ENCODE measurements at places on chromosomes 1 and 21. TPM values are rescaled to one million over a fixed set of nuclear protein-coding genes. Genes with fewer than 3 reads are reported as not detected.

DNA sequence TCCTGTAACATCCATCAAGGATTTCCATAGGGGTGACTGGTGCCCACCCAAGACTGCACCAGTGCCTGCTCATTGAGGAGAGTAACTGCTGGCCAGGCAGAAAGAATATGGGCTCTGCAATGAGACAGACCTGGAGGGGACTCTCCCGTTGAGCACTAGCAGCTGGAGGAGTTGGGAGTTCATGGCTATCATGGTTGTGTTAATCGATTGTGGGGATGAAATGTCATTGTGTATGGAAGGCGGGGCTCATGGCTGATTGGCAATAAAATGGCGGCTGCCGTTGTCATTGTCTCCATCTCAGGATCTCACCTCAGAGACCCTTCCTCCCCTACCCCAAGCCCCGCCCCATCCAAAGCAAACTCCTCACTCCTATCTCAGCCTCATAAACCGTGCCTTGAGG lies 3.9 kb downstream of the TMEM125 start:
- H3K4me3 ChIP-seq, result no peak overlapping the region
- DNase-seq, result no peak
- no peaks in the 10 kb centered on the region for H3K36me3 ChIP-seq
- no peak overlapping the region for H3K27ac ChIP-seq

GRCh38 chr1:169426174-169426705 lies 1.0 kb downstream of the CCDC181 start:
- H3K4me1 ChIP-seq, result no peaks in the 10 kb centered on the region
- H3K27me3 ChIP-seq, result no peaks in the 10 kb centered on the region
- no peaks in the 10 kb centered on the region for H3K36me3 ChIP-seq

The RYR2 gene
- total RNA-seq, result 0.17 TPM

The RNU1-4 gene
- total RNA-seq, result under 0.01 TPM

DNA sequence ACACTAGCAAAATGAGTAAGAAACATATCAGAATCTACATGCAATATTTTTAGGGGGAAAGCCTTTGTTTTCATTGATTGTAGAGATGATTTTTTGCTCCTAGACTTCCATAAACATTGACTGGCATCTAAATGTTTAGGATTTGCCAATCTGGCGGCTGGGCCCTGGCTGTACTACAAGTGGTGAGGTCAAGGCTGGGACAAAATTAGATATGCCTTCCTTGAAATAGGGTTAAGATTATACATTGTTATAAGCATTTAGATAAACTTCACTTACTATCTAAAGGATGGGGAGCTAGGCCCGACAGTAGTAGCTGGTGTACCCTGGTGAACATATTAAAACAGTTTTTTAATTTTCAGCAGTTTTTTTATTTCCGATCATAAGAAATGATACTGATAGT lies 5.2 kb downstream of the NFIA start:
- no peaks in the 10 kb centered on the region for H3K4me1 ChIP-seq
- H3K36me3 ChIP-seq, result peaks cover 4% of the 10 kb centered on the region
- no peak overlapping the region for H3K27ac ChIP-seq

The KLHDC8A gene
- not detected for total RNA-seq

The TNFRSF1B gene
- total RNA-seq, result 23.9 TPM

The ST7L gene
- 16.9 TPM for total RNA-seq

DNA sequence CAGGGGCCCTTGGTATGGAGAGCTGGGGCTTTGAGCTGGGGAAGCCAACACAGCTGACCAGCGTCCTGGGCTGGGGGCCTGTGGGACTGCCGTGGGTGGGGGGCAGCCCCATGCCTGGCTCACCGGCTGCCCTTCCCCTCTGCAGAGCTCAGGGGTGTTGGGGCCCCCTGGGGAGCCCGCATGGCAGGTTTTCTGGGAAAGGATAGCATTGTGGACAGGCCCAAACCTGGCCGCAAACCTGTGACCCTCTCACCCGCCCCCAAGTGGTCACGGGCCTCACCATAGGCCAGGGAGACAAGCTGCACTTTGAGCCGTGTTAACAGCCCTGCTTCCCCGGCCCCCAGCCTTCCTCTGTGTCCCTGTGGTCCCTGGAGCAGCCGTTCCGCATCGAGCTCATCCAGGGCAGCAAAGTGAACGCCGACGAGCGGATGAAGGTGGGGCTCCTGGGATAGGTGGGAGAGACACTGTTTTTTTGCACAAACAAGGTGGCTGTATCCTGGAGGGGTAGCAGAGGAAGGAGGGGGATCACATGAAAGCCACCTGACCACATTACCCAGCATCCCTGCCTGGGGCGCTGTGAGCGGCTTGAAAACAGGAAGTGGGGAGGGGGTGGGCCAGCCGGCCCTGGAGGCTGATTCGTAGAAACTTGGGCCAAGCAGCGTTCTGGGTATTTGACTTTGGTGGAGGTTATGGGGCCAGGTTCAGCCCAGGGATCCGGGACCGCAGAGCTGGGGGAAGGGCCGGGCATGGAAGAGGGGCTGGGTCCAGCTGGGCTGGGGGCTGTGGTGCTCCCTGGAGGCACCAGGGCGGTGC lies 65.9 kb downstream of the PIK3CD start:
- H3K27me3 ChIP-seq, result no peaks in the 10 kb centered on the region
- H3K4me1 ChIP-seq, result peaks cover 7% of the 10 kb centered on the region
- no peak overlapping the region for H3K27ac ChIP-seq

GRCh38 chr1:181262069-181262468 lies 173.6 kb downstream of the IER5 start:
- no peaks in the 10 kb centered on the region for H3K36me3 ChIP-seq
- peaks cover 3% of the 10 kb centered on the region for H3K27me3 ChIP-seq
- H3K4me1 ChIP-seq, result no peaks in the 10 kb centered on the region
- DNase-seq, result no peak
- H3K27ac ChIP-seq, result no peak overlapping the region

The GUCA2A gene
- not detected for total RNA-seq

The UCK2 gene
- total RNA-seq, result 95.1 TPM

GRCh38 chr1:29962336-29962735 lies 726.0 kb downstream of the PTPRU start:
- no peak overlapping the region for H3K27ac ChIP-seq
- DNase-seq, result no peak

GRCh38 chr21:33266789-33267135 lies 595 bp downstream of the IL10RB start:
- peak overlapping the region; percentile 84 for H3K27ac ChIP-seq
- H3K4me3 ChIP-seq, result peak overlapping the region; percentile 68
- H3K4me1 ChIP-seq, result peaks cover 5% of the 10 kb centered on the region
- no peak for DNase-seq

The TAGLN2 gene
- 220 TPM for total RNA-seq

DNA sequence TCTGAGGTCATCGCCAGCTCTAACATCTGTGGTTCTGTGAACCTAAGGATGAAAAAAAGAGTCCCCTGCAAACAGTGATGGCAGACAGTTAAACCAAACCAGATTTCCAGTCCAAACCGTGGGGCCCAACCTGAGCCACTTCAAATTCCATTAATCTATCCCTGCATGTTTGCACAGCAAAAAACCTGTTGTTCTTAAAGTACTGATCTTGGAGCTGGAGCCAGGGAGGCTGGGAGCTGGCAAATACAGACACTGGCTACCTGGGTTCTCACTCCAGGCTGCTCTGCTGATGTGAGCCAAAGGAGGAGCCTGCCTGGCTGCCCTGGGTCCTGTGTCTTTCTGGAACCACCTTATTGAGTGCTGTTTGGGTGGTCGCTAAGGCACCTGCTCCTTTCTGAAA lies 16.4 kb downstream of the LDLRAD1 start:
- DNase-seq, result no peak
- peaks cover 8% of the 10 kb centered on the region for H3K27me3 ChIP-seq
- no peaks in the 10 kb centered on the region for H3K4me1 ChIP-seq
- H3K36me3 ChIP-seq, result no peaks in the 10 kb centered on the region
- H3K4me3 ChIP-seq, result no peak overlapping the region

DNA sequence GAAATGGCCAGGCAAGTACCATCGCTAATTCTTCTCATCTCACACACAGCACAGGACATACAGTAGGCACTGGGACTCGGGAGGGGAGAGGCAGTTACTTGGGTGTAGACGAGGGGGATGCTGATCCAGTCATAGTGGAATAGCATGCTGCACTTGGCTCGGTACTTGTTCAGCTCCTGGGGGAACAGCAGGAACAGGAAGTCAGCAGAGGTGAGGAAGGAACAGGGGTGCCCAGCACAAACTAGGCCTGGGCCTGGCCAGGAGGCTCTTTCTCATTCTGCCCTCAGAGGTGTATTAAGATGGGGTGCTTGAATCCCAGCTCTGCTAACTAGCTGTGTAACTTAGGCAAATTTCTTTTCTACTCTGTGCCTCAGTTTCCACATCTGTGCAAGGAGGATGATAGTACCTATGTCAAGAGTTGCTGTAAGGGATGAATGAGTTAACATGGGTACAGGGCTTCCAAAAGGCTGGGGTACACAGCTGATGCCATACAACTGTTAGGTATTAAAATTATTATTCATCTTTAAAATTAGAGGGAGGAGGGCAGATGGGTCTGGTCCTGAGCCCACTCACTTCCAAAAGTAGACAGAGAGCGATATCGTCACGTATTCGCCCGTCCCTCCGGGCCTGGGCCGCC lies 2.4 kb downstream of the BEST4 start:
- no peak for DNase-seq
- H3K27ac ChIP-seq, result no peak overlapping the region
- H3K4me3 ChIP-seq, result peak overlapping the region; percentile 50

- H3K4me1 ChIP-seq, result no peaks in the 10 kb centered on the region
- H3K36me3 ChIP-seq, result no peaks in the 10 kb centered on the region
- no peak for DNase-seq
- H3K4me3 ChIP-seq, result no peak overlapping the region
These were observed 90.7 kb downstream of the MAB21L3 start for GRCh38 chr1:116201911-116202310.

DNA sequence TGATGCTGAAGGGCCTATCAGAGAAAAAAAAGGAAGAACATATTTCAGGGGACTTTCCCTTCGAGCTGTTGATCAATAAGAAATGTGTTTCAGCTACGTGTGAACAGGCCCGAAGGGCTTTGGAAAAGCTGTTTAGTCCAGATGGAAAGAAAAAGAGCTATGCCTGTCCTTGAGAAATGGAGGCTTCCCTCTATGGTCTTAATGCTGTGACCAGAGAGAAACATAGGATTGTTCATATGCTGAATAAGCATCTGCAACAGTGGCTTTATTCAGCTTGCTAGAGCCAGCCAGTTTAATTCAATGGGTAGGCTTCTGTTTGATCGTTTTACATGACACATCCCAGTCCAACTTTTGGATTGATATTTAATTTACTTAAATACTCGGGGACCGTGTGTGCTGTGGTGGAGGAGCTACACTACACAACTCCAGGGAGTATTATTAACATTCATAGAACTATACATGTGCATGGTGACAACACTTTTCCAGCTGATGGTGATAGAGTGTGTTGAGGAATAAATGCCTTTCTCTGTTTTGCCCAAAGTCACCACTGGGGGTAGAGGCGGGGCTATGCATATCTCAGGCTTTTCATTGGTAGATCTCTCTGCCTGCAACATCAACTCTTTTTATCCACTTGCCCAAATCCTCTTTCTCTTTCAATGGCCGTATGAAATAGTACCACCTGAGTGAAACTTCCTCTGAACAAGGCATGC lies 106.7 kb upstream of the C8B start:
- DNase-seq, result no peak
- H3K27me3 ChIP-seq, result no peaks in the 10 kb centered on the region
- no peak overlapping the region for H3K4me3 ChIP-seq
- H3K4me1 ChIP-seq, result no peaks in the 10 kb centered on the region
- no peaks in the 10 kb centered on the region for H3K36me3 ChIP-seq

The RGS8 gene
- not detected for total RNA-seq

The ST6GALNAC3 gene
- total RNA-seq, result 0.51 TPM

The ADCY10 gene
- total RNA-seq, result under 0.01 TPM

- H3K4me1 ChIP-seq, result peaks cover 20% of the 10 kb centered on the region
- peaks cover 6% of the 10 kb centered on the region for H3K36me3 ChIP-seq
- H3K4me3 ChIP-seq, result no peak overlapping the region
- DNase-seq, result peak; percentile 58
- H3K27me3 ChIP-seq, result no peaks in the 10 kb centered on the region
These were observed 65.1 kb downstream of the COL18A1 start for GRCh38 chr21:45470087-45470515.

DNA sequence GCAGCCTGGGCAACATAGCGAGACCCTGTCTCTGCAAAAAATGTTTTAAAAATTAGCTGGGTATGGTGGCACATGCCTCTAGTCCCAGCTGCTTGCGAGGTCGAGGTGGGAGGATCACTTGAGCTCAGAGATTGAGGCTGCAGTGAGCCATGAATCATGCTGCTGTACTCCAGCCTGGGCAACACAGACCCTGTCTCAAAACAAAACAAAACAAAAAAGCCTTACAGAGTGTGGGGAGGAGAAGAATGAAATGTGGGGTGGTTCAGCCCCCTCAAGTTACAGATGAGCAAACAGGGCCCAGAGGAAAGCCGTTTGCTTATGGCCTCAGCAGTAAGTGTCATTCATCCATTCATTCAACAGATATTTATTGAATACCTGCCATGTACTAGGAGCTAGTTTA lies 40.7 kb downstream of the RPS6KA1 start:
- H3K27ac ChIP-seq, result no peak overlapping the region
- peaks cover 2% of the 10 kb centered on the region for H3K4me1 ChIP-seq
- no peak overlapping the region for H3K4me3 ChIP-seq
- DNase-seq, result peak; percentile 55
- H3K27me3 ChIP-seq, result no peaks in the 10 kb centered on the region

DNA sequence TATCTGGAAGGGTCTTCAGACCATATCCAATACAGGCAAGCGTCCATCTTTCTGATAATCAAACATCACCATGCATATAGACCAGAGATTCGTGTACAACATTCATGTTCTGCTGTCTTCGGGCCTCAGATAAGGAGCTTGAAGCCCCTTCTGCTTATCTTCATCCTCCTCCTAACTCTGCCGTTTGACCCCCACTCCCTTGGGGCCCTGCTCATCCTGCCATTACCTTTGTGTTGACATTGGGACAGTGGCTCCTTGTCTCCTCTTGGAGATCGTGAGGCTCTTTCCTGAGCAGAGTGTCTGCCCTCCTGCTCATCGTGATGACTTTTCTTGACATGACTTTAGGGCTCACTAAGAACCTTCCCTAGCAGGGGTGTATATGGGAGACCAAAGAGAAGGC lies 37.3 kb downstream of the ACTL8 start:
- H3K27me3 ChIP-seq, result peaks cover 2% of the 10 kb centered on the region
- no peaks in the 10 kb centered on the region for H3K4me1 ChIP-seq
- H3K36me3 ChIP-seq, result no peaks in the 10 kb centered on the region
- no peak overlapping the region for H3K4me3 ChIP-seq

GRCh38 chr1:187032982-187033692 lies 204.4 kb downstream of the PLA2G4A start:
- H3K27ac ChIP-seq, result no peak overlapping the region
- no peaks in the 10 kb centered on the region for H3K27me3 ChIP-seq
- H3K4me1 ChIP-seq, result no peaks in the 10 kb centered on the region

The CAPN8 gene
- total RNA-seq, result not detected

The C1orf115 gene
- 3.3 TPM for total RNA-seq

DNA sequence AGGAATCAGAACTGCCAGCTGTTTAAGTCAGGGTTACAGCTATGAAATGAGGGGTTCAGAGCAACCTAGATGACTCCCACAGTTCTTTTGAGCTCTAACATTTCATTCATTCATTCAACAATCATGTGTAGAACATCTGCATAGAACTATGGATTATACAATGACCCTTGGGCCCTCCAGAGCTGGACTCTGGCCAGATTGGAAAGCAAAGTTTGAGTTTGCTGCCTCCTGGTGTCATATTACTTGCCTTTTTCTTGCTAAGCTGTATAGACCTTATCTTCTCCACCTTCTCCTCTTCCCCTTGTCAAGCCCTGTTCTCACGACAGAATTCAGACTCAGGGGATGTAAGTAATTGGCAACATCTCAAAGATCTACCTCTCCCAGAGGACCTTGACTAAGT lies 4.0 kb downstream of the CASQ2 start:
- no peak overlapping the region for H3K4me3 ChIP-seq
- no peaks in the 10 kb centered on the region for H3K36me3 ChIP-seq
- H3K27ac ChIP-seq, result no peak overlapping the region
- peaks cover 8% of the 10 kb centered on the region for H3K27me3 ChIP-seq
- no peaks in the 10 kb centered on the region for H3K4me1 ChIP-seq
